Stimulated activated naive CD8-positive, alpha-beta T cell treated with anti-CD3 and anti-CD28 coated beads, Interleukin-15, Interleukin-2, amounts not matched to agents 100 U/mL and 50 U/mL, for 24 hours (primary cell): ENCODE measurements at places on chromosomes 5 and 9.
A peak's percentile ranks its signal among the peaks of the same experiment; 100 is the strongest.

DNA sequence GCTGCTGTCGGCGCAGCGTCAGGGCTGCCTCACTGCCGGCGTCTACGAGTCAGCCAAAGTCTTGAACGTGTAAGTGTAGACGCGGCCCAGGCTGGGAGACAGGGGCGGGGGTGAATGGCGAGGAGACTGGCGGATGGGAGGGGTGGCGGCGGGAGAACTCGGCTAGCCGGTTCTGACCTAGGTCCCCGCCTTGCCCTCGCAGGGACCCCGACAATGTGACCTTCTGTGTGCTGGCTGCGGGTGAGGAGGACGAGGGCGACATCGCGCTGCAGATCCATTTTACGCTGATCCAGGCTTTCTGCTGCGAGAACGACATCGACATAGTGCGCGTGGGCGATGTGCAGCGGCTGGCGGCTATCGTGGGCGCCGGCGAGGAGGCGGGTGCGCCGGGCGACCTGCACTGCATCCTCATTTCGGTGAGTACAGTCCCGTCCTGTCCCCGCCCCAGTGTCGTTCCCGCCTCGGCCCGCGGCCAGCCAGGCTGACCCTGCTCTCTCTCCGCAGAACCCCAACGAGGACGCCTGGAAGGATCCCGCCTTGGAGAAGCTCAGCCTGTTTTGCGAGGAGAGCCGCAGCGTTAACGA is 745 bp downstream of the GADD45G start:
- peak; percentile 62 for DNase-seq

DNA sequence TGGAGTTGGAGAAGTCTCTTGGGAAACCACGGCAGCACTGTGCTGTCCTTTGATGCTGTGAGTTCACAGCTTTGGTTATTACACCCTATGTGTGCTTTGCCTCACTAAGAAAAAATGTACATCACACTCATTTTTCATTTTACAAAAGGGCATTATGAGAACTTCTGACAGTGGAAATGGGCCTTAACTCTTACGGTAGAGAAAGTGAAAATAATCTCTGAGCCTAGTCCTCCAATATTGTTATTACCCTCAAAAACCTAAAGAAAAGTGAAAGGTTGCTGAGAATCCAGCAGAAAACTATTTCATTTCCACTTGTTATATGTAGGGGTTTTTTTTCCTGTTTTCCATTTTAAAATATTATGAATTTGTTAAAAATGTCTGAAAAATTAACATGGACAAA is 8.2 kb upstream of the OR13D1 start:
- no peak for DNase-seq

- no peak for DNase-seq
These were observed 159.7 kb downstream of the ATP10B start for GRCh38 chr5:160692271-160692670.

GRCh38 chr9:93292288-93292615 is 108.3 kb downstream of the WNK2 start:
- DNase-seq, result no peak

DNA sequence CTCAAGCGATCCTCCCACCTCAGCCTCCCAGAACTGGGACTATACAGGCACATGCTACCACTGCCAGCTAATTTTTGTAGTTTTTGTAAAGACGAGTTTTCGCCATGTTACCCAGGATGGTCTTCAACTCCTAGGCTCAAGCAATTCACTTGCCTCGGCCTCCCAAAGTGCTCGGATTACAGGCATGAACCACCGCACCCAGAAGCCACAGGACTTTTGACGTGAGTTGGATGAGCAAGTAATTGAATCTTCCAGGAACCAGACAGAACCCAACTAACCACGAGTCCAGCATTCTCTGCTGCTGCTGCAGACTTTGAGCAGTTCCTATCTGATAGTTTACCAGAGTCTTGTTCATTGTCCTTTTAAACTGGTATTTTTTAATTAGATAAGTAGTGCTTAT is 9.6 kb upstream of the ATP6V0E1 start:
- DNase-seq, result no peak

- DNase-seq, result no peak
These were observed 27.5 kb downstream of the ADRB2 start for GRCh38 chr5:148853868-148854267.

GRCh38 chr5:57495285-57496086 is 12.9 kb upstream of the ACTBL2 start:
- no peak for DNase-seq

- no peak for DNase-seq
These were observed 260.3 kb upstream of the DAPK1 start for GRCh38 chr9:87237336-87237735.

- DNase-seq, result no peak
These were observed 30.5 kb upstream of the DAB2IP start for GRCh38 chr9:121620777-121621449.

- DNase-seq, result no peak
These were observed 193.5 kb upstream of the ELL2 start for GRCh38 chr5:96155147-96155546.

GRCh38 chr5:52727020-52727419 is 60.7 kb upstream of the ITGA1 start:
- no peak for DNase-seq

GRCh38 chr9:95082401-95083084 is 235.0 kb downstream of the FANCC start:
- no peak for DNase-seq
